Smooth muscle cell of the umbilical artery (primary cell): ENCODE measurements at places on chromosomes 6 and 20. TPM values are rescaled to one million over a fixed set of nuclear protein-coding genes. Genes with fewer than 3 reads are reported as not detected.

HLA-DQA2 gene
- total RNA-seq: not detected in 2 replicates

ANGPT4 gene
- total RNA-seq: not detected in 2 replicates

TOX2 gene
- total RNA-seq: 2.1 and 2.2 TPM in 2 replicates

F13A1 gene
- total RNA-seq: not detected in 2 replicates

MCHR2 gene
- not detected in 2 replicates for total RNA-seq
